Inflammatory macrophage (primary cell): ENCODE measurements at places on chromosomes 11 and 22.

DNA sequence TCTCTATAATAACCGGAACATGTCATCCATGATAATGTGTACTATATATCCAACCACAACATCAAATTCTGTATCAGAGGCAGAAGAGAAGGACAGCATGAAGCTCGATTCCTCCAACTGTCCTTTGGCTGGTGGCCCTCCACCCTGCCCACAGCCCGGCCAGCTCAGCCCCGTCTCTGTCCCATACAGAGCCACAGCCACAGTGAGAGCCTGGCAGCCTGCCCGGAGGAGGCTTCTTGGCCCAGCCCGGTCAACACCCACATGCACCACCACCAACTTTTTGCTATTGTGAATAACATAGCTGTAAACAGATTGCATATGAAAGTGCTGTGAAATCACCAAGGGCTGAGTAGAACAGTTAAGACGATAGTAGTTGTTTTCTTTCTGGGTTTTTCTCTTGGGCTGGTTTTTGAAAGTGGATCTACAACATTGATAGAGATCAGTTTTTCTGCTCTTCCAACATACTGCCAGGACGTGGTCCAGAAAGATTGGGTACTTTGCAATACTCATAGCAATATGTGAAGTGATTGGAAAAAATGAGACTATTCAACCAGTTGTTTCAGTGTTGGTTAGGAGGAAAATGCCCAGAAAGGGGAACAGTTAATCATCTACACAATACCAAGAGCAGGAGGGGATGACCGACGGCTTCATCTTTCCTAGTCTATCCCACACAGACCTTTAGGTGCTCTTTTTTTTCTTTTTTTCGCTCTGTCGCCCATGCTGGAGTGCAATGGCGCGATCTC lies 6.9 kb upstream of the TUBA8 start:
- DNase-seq, result no peak

- no peak for DNase-seq
Observed at GRCh38 chr22:31695423-31695822, 33.4 kb upstream of the PISD start.

DNA sequence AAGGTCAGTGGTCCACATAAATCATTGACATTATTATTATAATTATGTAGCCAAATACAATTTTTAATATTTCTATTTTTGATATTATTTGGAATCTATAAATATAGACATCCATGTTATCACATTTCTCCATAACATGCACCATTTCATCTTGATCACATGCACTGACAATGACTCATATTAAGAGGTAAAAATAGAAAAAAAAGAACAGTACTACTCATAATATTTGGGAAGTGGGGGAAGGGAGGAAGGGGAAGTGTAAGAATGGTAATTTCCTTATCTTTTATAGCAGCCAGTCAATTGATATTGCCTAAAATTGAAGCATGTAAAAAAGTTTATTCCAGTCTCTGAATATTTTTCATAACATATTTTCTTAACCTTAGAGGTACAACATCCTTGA lies 72.3 kb downstream of the ADM start:
- peak; percentile 37 for DNase-seq

- no peak for DNase-seq
Observed at GRCh38 chr22:36756746-36757655, 18.9 kb downstream of the IFT27 start.

- DNase-seq, result no peak
Observed at GRCh38 chr11:27443746-27444507, 28.7 kb downstream of the LGR4 start.

DNA sequence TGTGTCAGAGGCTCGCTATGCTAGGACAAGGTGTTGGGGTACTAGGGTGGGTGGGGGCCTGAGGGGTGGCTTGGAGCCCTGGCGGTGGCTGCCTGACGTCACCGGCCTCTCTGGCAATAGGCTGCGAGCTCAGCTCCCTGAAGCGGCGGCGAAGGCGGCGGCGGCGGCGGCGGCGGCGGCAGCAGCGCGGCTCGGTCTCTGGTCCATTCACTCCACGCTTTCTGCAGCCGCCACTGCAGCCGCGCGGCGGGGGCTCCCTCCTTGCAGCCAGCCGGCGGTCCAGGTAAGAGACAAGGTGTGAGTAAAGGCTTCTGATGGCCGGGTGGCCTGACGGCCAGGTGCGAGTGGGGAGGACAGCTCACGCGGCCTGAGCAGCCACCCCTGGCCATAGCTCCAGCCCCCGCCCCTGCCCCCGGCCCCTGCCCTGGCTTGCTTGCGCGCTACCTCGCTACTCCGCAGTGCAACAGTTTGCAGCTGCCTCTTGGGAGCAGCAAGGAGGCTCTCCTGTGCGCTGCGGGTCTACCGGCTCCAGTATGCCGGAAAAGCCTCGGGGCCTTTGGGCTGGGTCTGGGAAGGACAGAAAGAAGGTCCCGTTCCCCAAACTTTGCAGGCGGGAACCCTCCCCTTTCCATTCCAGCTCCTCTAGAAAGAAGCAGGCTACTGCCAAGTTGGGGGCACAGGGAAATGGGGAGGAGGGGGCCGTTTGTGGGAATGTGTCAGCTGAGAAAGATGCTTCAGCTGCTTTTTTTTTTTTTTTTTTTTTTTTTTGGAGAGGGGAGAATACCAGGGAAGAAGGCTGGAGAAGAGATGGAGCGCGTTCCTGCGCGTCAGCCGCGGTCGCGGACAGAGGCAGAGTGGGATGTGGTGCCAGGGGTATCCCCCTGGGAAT lies at the start of gene C11orf87:
TSS of gene C11orf87 (plus strand) at position 210 of the 889 bp plus-strand sequence. CDS start 1,444 bp downstream, outside the sequence.
- no peak for DNase-seq

DNA sequence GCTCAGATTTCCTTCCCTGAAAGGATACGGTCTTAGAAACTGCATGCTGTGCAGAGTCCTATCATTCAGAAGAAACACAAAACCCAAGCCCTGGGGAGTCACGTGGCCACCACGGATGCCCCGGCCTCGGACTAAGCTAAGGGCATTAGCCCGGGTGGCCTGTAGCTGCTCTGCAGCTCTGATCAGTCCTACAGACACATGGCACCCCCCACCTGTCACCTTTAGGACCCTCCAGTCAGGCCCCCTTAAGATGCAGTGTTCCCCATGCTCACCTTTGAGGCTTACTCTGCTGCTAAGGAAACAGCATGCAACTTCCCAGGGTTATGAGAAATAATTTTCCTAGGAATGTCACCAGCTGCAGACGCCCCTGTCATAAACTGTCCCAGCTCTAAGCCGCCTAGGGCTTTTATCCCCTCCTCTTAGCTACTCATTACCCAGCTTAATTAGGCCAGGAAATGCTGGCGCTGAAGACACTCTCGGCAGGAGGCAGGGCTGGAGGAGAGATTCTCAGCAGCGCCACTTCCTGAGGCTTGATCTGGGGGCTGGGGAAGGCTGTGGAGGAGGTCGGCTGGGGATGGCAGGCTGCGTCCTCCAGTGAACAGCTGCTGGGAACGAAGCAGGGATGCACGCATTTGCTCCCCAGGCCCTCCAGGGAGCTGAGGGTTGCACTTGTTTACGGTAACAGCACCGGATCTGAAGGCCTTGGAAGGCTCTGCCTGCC lies 47.2 kb upstream of the ADA2 start:
- no peak for DNase-seq

DNA sequence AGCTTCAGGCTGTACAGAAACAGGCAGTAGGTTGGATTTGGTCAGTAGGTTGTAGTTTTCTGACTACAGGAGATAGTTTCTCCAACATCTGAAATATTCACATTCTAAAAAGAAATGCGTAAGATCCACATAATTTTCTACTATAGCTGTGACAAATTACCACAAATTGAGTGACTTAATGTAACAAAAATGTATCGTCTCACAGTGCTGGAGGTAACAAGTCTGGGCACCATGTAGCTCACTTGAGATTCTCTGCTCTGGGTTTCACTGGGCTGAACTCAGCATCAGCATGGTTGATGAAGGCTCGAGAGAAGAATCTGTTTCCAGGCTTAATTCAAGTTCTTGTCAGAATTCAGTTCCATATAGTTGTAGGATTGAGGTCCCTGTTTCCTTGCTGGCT lies 350.9 kb upstream of the CCDC179 start:
- no peak for DNase-seq

DNA sequence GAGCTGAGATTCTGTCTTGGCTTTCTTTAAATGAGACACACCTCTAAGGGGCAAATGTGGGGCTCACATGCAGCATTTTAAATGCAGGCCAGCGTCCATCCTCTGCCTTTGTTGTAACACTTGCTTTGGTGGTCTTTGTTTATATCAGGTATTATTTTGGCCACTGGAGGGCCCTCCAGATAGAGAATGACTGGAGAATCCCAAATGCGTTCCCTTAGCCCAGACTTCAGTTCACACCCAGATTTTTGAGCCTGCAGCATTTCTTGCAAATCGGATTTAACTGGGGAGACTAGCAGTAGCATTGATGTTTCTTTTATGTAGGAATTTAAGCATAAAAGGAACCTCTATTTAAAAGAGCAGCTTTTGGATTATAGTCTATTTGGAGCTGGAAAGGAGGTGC lies 200.2 kb upstream of the SORL1-AS1 start:
- DNase-seq, result no peak

DNA sequence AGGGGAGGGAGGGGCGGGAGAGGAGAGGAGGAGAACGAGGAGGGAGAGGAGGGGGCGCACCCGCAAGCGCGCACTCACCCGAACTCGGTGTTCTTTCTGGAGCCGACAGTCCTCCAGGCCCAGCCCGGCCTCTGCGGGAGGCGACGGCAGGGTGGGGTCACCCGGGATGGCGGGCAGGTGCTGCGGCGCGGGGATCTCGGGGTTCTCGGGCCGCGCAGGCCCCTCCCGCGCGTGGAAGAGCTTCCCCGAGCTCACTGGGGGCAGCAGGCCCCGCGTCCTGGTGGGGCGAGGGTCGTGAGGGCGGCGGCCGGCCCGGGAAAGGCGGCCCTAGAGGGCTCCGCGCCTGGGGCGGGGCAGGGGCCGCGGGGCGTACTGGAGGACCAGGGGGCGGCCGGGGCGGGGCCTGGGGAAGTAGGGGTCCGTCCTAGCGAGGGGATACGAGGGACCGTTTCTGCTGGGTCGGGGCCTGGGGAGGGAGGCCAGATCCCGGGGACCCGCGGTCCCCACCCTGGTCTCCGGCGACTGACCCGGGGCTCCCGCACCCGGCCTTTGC lies 5.2 kb downstream of the LMNTD2 start:
- no peak for DNase-seq

- no peak for DNase-seq
Observed at GRCh38 chr11:130523609-130524008, 75.2 kb downstream of the ADAMTS15 start.

DNA sequence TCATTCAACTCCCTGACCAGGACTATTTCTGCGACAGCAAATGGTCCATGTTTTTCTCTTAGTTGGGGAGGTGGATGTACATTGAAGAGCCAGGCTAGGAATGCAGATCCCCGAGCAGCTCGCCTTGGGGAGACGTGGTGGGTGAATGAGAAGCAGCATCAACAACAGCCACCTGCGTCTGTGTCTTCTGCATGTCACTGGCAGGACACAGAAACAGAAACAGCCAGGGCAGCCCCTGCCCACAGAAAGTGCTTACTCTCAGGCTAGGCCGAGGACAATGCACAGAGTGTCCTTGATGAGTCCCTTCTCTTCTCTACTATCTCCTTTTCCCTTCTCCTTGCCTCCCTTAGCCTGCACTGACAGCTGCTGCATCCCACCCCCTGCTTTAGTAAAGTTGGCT lies 541.9 kb upstream of the CADM1 start:
- no peak for DNase-seq

DNA sequence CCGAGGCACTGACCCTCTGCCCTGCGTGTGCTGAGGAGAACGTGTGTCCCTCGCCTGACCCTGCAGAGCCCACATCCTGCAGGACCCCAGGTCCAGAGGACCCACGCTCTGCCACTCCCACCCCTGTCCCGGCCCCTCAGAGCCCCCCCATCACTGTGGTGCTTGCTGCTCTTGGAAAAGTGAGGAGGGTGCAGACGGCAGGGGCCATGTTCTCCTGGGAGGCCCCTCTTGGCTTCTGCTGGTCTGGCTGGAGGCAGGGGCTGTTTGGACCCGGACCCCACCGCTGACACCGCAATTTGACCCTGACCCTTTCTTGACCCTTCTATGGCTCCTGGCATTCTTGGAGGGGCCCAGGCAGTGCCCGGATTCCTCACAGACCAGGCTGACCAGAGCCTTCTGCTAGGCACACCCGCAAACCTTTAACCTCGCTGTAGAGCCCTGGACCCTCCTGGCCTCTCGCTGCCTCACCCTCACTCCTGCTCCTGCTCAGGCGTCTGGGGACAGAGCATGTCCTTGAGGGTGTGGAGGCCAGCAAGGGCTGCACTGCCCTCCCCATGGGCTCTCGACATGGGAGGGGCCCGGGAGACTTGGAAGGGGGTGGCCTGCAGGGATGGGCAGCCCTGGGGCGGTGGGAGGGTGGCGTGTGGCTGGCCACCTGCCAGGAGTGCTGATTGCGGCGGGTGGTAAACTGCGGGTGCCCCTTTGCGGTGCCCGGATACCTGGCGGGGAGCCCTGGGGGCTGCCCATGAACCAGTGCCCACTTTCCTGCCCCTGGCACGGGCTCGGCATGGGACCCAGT lies 37.0 kb upstream of the MUC5AC start:
- DNase-seq, result no peak

- peak; percentile 49 for DNase-seq
Observed at GRCh38 chr11:48063424-48063978, 83.1 kb downstream of the PTPRJ start.

DNA sequence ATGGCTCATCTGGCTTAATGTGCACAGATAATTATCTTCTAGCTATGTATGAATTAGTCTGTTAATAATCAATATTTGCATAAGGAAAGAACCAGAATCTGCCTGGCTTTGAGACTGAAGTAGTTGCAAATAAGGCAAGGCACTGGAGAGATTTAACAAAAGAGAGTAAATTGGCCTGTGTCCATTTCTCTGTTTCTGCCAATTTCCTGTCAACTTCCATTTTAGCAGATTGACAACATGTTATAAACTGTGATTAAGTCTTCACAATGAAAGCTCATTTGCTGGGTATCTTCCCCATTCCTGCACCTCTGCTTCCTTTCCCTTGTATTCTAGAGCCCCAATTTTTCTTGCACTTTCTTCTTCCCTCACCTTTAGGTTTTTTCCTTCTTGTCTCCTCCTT lies 5.3 kb upstream of the TMEM123 start:
- no peak for DNase-seq

GRCh38 chr11:134610116-134610910 lies 198.3 kb upstream of the B3GAT1 start:
- DNase-seq, result no peak

DNA sequence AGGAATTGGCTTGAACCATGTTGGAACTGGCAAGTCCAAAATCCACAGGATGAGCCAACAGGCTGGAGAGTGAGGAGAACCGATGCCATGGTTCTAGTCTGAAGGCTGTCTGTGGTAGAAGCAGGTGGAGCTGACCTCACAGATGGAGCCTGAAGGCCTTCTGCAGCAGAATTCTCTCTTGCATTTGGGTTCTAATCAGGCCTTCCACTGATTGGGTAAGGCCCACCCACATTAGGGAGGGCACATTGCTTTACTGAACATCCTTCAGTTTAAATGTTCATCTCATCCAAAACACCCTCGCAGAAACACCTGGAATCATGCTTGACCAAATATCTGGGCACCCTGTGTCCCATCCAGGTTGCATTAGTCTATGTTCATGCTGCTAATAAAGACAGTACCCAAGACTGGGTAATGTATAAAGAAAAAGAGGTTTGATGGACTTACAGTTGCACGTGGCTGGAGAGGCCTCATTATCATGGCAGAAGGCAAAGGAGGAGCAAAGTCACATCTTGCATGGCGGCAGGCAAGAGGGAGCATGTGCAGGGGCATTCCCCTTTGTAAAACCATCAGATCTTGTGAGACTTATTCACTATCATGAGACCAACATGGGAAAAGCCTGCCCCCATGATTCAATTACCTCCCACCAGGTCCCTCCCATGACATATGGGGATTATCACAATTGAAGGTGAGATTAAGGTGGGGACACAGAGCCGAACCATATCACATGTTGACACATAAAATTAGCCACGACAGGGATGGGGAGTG lies 15.9 kb downstream of the SMIM38 start:
- DNase-seq, result peak; percentile 30

- DNase-seq, result no peak
Observed at GRCh38 chr11:77075425-77075905, 8.7 kb downstream of the CAPN5 start.
